Stimulated activated CD8-positive, alpha-beta memory T cell treated with anti-CD3 and anti-CD28 coated beads, Interleukin-7, amount 100 ng/mL, for 4 hours (primary cell): ENCODE measurements at places on chromosomes 4 and X.

DNA sequence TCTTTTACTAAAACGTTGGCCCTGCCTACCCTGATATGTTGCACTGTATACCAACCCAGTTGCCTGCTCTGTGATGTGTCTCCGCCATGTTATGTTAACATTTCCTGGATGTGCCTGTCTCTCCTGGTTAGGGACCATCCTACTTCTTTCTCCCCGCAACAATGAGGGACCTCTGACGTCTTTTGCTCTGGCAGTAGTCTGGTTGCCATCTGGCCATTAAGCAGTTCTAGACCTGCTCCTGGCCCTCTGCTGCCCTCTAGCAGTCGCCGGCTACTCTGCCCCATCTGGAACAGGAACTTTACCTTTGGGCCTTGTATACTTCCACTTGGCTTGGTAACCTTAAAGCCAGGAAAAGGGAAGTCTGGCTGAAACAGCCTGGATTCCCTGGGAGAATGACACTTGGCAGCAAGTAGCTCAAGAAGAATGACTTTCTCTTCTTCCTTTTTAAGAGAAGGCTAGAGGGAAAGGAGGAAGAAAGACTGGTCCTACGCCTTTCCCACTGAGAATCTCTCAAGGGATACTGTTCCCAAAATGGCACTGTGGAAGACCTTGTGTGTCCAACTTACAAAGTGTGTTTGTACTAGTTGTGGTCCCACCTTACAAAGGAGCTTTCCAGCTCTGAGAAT, 63.5 kb downstream of the GPC3 start:
- DNase-seq: no peak

- no peak for DNase-seq
These were observed 20.4 kb upstream of the SFRP2 start for GRCh38 chr4:153809307-153809706.

DNA sequence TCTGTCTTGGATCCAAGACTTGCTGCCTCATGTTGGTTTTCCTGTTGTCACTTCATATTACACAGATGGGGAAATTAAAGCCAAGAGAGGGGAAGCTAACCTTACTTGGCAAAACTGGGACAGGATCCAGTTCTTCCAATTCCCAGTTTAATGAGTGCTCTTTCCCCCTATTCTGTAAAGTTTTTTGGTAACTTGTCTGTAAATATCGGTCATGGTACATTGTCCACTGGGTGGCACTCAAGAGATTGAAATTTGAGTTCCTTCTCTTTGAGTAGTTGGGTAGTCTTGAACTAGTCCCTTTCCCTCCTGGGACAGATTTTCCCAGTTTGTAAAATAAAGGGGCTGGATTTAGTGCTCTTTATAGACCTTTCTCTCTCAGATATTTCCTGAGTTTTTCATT, 12.4 kb upstream of the EOLA2 start:
- DNase-seq: no peak

GRCh38 chrX:65750674-65751469, 83.4 kb downstream of the MSN start:
- DNase-seq: peak; percentile 14

DNA sequence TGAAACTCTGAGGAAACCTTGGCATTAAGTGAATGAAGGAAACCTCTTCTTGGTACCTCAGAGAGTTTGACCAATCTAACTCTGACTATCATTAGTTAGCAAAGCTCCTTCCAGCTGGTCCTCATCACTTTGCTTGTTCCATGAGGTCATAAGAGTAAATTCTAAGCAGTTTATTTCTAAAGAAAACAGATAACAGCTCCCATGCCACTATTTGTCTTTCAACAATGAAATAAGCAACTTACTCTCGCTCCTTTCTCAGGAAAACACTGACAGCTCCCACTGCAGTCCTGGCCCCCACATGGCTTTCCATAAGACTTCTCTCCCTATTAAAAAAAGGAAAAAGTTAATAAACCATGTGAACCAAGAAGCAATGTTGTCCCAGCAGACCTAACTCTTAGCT, 127.7 kb downstream of the COL4A6 start:
- no peak for DNase-seq

- DNase-seq: no peak
These were observed 139.6 kb downstream of the DCLK2 start for GRCh38 chr4:150217808-150218207.

DNA sequence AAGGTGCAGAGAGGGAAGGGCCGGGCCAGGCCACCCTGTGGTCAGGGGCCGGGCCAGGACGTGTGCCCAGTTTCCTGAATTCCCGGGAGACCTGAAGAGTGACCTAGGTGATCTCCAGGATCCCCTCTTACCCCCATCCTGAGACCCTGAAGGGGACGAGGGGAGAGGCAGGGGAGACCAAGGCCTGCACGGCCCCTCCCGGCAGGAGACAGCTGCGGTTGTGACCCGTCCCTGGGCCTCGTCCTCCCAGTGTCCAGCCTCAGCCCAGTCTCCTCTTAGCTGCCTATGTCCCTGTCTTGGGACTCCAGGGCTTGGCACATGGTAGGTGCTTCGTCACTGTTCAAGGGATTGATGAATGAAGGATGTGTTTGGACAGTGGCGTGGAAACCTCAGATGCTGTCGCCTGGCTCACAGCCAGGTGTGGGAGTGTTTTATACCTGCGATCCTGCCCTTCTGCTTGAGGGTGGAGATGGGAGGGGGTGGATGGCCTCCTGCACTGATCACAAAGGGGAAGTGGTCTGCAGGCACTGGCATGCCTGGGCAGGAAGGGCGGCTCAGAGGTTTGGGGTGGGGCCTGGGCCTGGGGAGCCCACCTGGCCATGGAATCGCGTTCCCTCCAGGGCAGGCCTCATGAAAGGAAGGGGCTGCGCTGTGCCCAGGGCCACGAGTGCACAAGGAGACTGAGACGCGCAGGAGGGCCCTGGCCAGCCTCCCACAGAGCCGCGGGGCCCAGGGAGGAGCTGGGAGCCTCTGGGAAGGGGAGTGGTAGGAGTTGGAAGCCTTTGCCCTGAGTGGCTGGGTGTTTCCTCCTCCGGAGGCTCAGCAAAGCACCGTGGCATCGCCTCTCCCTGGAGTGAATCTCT, 6.9 kb downstream of the SH3TC1 start:
- no peak for DNase-seq

GRCh38 chr4:89108091-89108490, 3.2 kb upstream of the TIGD2 start:
- no peak for DNase-seq

- DNase-seq: no peak
These were observed 94.7 kb downstream of the EDA2R start for GRCh38 chrX:66544181-66544580.

DNA sequence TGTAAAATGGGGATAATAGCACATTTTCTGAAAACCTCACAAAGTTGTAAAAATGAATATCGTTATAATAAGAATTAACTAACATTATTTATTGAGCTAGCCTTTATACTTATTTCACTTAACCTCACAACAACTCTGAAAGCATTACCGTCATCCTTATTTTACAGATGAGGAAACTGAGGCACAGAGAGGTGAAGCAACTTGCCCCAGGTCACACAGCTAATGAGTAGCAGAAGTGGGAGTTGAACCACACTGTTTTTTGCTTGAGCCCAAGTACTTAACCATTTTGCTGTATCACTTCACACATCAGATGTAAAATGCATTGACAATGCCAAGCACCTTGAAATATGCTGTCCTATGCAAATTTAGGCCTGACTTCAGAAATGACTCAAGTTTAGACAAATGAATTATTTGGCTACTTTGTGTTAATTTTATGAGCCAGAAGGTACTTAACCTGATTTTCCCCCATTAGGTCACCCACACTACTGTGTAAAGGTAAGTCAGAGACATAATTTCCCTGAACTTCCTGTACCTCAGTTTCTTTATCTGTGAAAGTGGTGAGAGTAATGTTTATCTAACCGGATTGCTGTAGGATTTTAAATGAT, 23.1 kb downstream of the CD40LG start:
- no peak for DNase-seq

- DNase-seq: no peak
These were observed 34.0 kb downstream of the HSD17B11 start for GRCh38 chr4:87356832-87357526.

- no peak for DNase-seq
These were observed 227.2 kb downstream of the APBB2 start for GRCh38 chr4:40987151-40987550.

DNA sequence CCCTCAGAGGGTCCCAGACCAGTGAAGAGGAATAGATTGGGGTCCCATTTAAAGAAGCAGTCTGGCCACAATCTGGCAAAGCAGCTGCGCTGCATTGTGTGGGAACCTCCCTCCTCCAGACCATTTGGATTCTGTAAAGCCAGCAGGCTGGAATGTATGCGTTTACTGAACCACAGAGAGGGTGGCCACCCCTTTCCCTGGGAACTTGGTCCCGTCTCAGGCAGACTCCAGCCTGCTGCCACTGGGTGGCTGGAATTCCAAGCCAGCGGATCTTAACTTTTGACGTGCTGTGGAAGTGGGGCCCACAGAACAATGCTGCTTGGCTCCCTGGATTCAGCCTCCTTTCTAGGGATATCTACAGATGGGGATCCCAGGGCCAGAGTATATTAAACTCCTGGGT, 307.2 kb downstream of the DACH2 start:
- DNase-seq: no peak

GRCh38 chr4:55125763-55126541, 557 bp upstream of the KDR start:
- no peak for DNase-seq

DNA sequence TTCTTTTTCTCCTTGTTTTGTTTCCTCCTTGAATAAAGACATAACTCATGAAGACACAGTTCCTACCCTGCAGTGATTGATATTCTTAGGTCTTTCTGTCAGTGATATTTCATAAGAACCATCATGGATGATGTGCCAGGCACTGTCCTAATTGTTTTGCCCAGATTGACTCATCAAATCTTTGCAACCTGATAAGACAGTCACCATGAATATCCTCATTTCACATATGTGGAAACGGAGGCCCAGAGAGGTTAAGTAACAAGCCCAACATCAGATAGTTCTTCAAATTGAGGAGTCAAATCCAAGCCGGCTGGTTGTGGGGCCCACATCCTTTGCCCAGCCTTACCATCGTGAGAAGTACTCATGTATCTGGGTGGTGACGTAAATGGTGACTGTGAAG, 69.9 kb downstream of the SEL1L3 start:
- no peak for DNase-seq

- DNase-seq: peak; percentile 57
These were observed at the start of gene HDX for GRCh38 chrX:84501798-84502628. HDX (minus strand) TSS chrX:84502453; CDS start chrX:84475397, 27,056 bp downstream.

DNA sequence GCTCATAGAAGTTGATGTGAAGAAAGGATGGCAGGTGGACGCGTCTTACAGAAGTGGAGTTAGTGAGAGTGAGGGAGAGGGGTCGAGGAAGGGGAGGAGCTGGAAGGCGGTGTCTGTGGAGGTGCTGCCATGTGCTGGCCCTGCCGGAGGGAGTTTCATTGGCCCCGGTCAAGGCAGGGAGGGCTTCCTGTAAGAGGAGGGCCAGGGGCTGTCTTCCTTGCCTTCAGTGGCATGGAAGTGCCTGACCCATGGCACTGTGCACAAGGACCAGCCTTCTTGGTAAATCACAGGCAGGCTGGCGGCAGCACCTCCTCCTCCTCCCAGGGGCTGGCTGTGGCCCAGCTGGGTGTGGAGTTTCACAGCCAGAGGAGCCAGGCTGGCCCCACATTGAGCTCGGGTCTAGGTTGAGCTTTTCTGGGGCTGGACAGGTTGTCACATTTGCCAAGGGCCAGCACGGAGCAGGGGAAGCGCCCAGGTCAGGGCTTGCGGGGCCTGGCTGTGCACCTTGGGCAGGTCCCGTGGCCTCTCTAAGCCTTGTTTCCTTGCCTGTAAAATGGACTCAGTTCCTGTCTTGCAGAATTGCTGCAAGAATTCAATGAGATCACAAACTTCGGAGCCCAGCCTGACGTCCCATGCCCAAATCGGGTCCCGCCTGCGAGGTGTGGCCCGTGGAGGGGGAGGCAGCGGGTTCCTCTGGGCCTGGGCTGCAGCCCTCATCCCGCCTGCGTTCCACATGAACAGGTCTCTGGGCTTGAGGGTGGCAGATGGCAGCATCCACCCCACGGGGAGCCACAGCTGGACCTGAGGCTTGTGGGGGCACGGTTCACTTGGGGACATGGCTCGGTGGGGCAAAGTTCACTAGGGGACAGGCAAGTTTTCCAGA, 7.0 kb downstream of the HTRA3 start:
- no peak for DNase-seq

DNA sequence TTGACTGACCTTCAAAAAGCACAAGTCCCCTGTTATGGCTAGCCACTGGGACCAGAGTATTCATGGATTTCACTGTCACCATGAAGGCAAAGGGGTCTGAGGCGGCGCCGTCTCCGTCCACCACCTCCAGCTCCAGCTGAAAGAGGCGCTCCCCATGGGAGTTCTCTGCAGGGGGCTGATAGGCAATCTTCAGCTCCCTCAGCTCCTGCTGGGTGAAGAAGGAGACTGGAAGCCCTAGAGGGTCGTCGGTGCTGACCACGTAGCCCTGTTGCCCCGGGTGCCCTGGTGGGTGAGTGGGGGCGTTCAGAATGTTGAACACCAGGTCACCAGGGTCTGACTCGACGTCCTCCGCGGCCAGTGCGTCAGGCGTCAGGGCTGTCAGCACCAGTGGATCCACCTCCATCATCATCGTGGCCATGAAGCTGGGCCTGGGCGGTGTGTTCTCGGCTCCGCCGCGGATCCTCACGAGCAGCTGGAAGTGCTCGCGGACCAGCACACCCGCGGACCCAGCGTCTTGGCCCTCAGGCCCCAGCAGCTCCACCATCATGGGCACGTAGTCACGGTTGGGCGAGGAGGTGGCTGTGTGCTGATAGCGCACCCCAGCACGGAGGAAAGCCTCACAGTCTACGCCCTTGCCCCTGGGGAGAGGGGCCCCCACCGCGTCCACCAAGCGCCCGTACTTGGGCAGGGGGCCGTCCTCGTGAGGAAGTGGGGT, 987 bp downstream of the FREM3 start:
- DNase-seq: no peak

GRCh38 chrX:1029494-1029893, 183.0 kb downstream of the CRLF2 start:
- no peak for DNase-seq

DNA sequence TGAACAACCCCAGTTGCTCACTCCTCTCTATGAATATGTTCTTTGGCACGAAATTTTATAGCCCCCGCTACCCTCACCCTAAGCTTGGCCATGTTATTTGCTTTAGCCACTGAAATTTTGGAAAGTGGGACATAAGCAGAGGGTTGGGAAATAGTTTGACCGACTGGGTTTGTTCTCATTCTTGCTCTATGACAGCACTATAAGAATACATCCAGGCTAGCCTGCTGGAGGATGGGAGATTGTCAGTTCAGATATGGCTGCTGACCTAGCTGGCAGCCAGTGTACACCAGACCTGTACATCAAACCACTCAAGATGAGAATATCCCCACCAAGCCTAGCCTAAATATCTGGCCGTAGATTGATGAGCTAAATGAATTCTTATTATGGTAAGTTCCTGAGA, 298.1 kb downstream of the PDGFC start:
- no peak for DNase-seq
